MG63 (cell line): ENCODE measurements at places on chromosomes 5 and 9.

GRCh38 chr9:38079461-38080031, 10.5 kb upstream of the SHB start:
- peak; percentile 55 for DNase-seq

DNA sequence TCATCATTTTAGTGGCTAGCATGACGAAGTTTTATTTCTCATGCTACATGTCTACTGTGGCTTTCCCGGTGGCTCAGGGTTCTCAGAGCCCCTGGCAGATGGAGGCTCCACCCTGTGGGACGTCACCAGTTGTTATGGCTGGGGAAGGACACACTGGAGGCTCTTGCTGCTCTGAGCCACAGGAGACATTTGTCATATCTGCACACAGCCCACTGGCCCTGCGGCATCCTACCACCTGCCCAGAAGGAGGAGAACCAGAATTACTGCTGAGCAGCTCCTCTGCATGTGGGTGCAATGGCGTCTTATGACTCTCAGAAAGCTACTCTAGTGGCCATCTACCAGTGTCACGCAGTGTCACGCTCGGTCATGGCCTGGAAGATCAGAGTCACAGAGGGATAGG, 6.6 kb downstream of the OR13J1 start:
- no peak for DNase-seq

DNA sequence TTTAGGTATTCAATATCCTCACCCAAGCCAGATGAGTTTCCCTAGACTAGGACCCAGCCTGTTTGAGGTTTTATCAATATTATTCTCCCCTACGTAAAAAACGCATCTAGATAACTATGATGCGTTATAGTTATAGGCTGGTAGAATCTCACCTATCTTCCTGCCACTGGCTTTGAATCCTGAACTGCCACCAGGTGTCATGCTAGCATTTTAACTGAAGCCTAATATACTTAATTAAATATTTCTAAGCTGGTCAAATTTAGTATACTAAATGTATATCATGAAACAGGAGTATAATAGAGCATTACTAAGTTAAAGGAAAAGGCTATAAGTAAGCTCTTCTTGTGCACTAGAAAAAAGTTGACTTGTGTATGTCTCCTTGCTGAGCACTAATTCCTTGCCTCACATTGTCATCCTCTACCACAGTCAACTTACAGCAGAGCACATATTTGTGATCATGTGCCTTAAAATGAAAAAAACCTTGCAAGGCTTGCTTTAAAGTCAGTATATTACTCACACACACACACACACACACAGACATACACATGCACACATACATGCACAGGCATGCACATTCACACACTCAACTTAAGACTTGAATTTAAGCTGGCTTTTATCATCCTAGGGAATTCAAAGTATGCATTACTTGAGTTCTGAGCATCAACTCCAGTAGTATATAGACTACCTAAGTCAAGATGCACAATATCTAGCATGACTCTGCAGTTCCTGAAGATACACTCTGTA, 303.4 kb downstream of the ADGRV1 start:
- DNase-seq, result no peak

DNA sequence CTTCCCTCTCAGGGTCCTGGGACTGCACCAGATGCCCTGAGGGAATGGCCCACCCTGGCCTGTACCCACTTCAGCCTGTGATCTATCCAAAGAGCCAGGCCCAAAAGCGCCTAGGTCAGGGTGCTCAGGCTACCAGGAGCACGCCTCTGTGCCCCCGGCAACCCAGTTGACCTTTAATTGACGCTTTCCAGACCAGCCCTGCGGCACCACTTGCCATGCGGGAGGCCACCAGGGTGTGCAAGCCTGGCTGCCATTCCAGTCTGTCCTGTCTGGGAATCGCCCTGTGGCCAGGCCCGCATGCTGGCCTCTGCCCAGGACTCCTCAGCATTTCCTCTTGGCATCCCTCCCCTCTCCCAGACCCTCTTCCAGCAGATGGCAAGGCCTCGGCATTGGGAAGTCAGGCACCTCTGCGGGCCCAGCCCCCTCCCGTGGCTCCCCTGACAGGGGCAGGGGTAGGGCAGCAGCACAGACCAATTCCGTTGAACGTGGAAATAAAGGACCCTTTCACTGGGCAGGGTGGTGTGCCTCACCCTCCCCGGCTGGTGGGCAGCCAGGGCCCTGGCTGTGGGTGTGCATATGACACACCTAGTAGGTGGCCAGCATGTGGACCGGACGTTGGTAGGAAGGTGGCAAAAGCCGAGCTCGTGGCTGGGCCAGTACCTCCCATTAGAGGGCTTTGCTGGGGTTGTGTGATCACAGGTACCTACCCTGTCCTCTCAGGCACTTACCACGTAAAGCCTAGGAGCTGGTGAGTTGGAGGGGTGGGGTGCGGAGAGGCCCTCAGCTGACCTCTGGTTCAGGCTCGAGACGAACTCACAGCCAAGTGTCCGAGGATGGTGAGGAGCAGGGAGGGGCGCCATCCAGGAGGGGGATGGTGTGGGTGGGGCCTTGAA, 3.5 kb upstream of the AIF1L start:
- no peak for DNase-seq

DNA sequence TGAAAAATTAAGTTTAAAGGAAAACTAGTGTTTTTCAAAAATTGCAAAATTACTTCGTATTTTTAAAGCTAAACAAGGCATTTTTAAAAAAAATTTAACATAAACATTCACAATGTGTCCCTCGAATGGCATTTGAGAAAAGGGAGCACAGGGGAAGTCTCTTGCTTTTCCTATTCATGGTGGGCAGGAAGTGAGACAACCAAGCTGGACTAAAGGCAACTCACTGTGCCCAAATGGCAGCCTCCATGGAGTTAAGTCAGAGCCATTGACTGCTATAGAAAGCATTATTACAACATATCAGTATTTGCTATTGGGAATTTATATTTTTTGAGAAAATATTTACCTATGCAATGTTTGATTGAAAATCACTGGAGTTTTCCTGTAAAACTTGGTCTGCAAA, 8.3 kb downstream of the HNRNPH1 start:
- no peak for DNase-seq

GRCh38 chr9:22790329-22790728, 343.7 kb downstream of the DMRTA1 start:
- no peak for DNase-seq

- peak; percentile 69 for DNase-seq
Observed at GRCh38 chr9:113187929-113188595, 33.0 kb downstream of the FKBP15 start.

GRCh38 chr9:77832639-77833038, 184.5 kb upstream of the GNA14 start:
- no peak for DNase-seq

GRCh38 chr5:169970339-169970738, 10.0 kb downstream of the INSYN2B start:
- DNase-seq, result no peak

DNA sequence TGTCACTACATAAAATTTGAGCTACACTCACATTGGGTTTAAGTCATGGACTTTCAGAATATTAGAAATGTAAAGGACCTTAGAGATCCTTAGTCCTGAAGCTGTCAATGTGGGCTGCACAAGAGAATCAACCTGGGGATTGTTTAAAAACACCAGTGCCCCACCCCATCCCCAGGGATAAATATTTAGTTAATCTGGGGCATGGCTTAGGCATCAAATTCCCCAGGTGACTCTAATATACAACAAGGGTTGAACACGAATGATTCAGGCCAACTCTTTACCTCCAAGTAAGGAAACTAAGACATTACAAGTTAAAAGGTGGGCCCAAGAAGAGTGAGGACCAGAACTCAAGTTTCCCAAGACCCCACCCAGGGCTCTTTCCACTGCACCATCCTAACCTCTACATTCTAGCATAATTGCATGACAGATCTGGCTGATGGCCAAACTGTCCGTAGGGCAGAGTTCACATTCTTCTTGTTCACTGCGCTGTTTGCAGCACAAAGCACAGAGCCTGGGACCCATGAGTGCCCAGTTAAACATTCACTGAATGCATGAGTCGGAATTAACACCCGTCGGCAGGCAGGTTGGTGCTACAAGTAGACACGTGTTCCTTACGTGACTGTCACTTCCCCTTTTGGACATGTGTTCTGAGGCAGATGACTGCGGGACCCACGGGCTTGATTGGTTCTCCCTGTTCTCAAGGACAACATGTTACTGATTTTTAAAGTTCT, 25.2 kb downstream of the CYFIP2 start:
- no peak for DNase-seq

DNA sequence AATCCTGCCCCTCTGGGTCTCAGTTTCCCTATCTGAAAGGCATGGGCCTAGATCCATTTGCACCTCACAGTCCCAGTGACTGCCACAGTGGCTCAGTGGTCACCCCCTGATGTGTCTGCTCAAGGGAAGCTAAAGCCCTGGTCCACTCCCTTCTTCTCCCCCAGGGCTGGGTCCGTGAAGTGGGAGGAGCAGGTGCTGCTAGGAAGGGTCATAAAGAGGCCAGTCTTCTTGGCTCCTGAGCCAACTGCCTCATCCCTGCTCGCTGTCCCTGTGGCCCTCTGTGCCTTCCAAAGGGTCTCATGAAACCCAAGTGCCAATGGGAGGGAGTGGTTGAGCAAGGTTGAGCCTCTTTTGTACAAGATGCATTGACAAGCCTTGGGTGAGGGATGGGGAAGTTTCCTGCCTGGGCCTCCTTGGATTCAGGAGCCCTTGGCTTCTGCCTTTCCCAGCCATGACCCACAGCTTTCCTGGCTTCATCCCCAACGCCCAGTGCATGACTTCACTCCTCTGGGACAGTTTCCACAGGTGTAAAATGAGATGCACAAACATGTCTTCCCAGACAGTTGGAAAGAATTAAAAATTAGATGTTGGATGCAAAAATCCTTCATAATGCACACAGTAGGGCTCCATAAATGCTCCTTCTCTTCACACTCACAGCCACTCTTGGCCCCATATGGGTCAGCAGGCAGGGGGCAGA, 1.6 kb upstream of the SLC6A7 start:
- DNase-seq, result peak; percentile 47

- no peak for DNase-seq
Observed at GRCh38 chr5:92906798-92907376, 674.1 kb downstream of the NR2F1-AS1 start.

GRCh38 chr9:114681594-114682332, at the start of gene TEX48:
Gene TEX48 (minus strand): TSS chr9:114682192. CDS start chr9:114671723, 10,469 bp downstream.
- DNase-seq, result peak; percentile 43

- no peak for DNase-seq
Observed at GRCh38 chr9:131227112-131227958, 49.0 kb downstream of the FAM78A start.

DNA sequence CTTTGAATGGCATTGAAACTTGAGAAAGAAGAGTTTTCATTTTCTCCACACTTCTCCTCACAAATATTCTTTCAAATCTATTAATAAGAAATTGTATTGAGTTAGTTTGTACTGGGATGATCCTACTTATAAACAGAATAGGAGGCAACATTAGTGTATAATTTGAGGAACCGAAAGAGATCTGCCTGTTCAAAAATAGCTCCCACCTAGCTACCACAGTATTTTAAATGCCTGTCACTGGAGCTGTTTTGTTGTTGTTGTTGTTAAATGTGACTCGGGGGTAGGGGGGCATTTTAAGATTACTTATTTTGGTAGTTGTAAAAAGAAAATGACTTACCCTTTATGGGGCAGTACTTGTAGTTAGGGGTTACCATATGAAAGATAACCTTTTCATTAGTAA, 20.1 kb upstream of the HAPLN1 start:
- DNase-seq, result no peak

- DNase-seq, result no peak
Observed at GRCh38 chr9:96381125-96381524, 2.4 kb downstream of the SLC35D2 start.

DNA sequence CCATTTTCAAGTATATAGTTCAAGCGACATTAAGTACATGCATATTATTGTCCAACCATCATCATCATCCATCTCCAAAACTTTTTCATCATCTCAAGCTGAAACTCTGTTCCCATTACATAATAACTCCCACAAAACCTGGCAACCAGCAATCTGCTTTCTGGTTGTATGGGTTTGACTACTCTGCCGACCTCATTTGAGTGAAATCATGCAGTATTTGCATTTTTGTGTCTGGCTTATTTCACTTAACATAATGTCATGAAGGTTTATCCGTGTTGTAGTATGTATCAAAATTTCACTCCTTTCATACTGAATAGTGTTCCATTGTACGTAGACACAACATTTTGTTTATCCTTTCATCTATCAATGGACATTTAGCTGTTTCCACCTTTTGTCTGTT, 74.8 kb downstream of the SGCD start:
- DNase-seq, result no peak

- no peak for DNase-seq
Observed at GRCh38 chr5:131999441-132000240, 11.8 kb downstream of the ACSL6 start.
